Ureter (tissue), 1 donor: ENCODE measurements at places on chromosomes 4 and X. TPM values are rescaled to one million over a fixed set of nuclear protein-coding genes. Genes with fewer than 3 reads are reported as not detected.

- no peak for DNase-seq
Observed at GRCh38 chr4:87565746-87566145, 36.6 kb upstream of the SPARCL1 start.

GPC3 gene
- 4.9 TPM for total RNA-seq

GRCh38 chr4:5851637-5852301 lies 41.1 kb downstream of the CRMP1 start:
- no peak for DNase-seq

DNA sequence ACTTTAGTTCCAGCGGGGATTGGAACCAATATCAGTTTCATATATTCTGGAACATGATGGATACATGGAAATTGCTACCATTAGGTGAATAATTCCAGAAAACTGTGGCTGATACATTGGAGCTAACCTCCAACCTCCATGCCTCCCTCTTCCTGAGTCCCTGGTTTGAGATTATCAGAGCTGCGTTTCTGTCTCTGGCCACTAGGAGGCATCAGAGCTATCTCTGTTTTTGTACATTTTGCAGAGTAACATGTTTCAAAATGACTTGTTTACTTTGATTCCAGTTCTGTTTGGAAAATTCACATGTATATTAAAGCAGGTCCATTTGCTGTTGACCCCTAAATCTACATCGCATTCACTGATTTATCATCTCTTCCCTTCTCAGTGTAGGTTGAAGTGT lies 2.4 kb upstream of the RAB40AL start:
- no peak for DNase-seq

DMP1 gene
- not detected for total RNA-seq

DNA sequence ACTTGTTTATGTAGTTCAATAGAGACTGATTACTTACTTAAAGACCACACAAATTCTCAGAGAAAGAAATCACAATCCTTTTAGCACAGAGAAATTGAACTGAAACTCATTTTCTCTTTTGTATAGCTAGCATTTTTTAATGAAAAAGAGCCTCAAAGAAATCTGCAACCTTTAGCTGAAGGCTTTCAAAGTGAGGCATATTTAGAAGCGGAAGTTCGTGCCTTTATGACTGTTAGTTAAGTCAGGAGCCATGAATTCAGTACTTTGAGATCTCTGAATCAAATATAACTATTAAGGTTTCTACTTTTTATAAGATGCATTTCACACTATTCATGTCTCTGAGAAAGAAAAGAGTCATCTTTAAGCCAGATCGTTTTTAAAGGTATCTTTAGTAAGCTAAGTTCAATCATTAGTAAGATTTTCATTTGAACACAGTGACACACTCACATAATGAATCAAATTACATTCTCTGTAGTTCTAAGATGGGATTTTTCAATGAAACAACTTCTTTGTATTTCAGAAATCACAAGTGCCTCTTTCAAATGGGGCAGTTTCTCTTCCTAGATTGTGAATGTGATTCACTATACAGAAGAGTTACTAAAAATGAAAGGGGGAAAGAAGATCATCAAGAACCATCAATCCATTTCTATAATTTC lies 61.4 kb downstream of the SMARCA1 start:
- no peak for DNase-seq

RAB33A gene
- 1.9 TPM for total RNA-seq

DNA sequence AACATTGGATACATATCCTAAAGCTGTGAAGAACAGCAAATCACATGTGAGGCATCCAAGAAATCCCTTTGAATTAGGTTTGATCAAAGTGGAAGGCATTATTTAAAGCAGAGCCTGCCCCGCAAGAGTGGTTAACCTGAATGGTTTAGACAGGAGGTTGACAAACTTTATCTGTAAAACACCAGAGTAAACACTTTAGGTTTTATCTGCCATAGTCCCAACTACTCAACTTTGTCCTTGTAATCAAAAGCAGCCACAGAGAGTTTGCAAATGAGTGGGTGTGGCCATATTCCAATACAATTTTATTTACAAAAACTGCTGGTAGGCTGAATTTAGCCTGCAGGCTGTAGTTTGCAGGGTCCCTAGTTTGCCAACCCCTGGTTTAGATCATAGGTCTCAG lies 25.2 kb upstream of the FGFBP2 start:
- DNase-seq, result no peak

GRCh38 chrX:133417364-133417763 lies 2.1 kb upstream of the GPC4 start:
- no peak for DNase-seq

GRCh38 chrX:69163936-69164741 lies 1.1 kb downstream of the PJA1 start:
- peak; percentile 50 for DNase-seq

SMAD1 gene
- 43.7 TPM for total RNA-seq

LRBA gene
- 93.1 TPM for total RNA-seq
